ENCODE measurements at places on chromosomes 11 and 22. TPM values are rescaled to one million over a fixed set of nuclear protein-coding genes. Genes with fewer than 3 reads are reported as not detected.

GRCh38 chr11:18013790-18014507, 1.1 kb upstream of the SERGEF start:
- H3K27ac ChIP-seq = peak overlapping the region; percentile 86
- peak overlapping the region; percentile 57 for H3K4me3 ChIP-seq
- peaks cover 14% of the 10 kb centered on the region for H3K4me1 ChIP-seq
- H3K36me3 ChIP-seq = no peaks in the 10 kb centered on the region
- H3K27me3 ChIP-seq = no peaks in the 10 kb centered on the region

GRCh38 chr22:48178536-48178935, 1416.1 kb downstream of the TBC1D22A start:
- no peaks in the 10 kb centered on the region for H3K4me1 ChIP-seq
- H3K27ac ChIP-seq = no peak overlapping the region
- DNase-seq = peak; percentile 89
- no peak overlapping the region for H3K4me3 ChIP-seq

DNA sequence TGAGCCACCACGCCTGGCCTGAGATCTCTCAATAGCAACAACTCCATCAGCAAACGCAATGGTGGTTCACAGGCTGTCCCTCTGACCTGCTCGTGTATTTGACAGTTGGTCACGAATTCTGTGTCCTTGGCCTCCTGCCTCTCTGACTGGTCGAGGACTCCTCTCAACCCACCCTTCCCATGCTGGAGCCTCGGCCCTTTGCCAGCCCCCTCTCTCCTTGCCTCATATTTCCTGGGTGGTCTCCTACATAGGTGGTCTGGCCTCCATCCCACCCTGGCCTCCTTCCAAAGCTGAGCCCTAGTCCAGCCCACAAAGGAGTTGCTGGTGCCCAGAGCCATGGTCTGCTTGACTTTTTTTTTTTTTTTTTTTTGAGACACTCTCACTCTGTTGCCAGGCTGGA, 11.4 kb upstream of the A4GALT start:
- H3K4me1 ChIP-seq = peaks cover 6% of the 10 kb centered on the region
- DNase-seq = no peak
- no peaks in the 10 kb centered on the region for H3K27me3 ChIP-seq
- H3K4me3 ChIP-seq = no peak overlapping the region
- H3K27ac ChIP-seq = no peak overlapping the region

DNA sequence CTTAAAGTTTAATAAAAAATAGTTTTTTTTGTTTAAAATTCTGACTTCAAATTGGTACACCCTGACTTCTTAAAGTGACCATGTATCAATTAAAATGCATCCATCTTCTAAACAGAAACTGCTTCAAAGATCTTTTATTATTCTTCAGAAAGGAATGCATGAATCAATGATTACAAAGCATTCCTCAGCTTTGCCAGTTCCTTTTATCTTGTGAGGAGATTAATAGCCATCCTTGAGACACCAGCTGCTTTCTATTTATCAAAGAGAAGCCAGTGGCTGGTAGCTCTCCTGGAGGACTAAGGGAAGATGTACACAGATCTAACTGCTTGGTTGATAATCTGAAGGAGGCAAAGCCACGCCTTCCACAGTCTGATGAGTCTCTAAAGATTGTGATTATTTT, 2222.5 kb downstream of the LRRC4C start:
- DNase-seq = no peak
- no peaks in the 10 kb centered on the region for H3K27me3 ChIP-seq
- H3K36me3 ChIP-seq = no peaks in the 10 kb centered on the region
- no peak overlapping the region for H3K4me3 ChIP-seq
- H3K27ac ChIP-seq = no peak overlapping the region

GRCh38 chr11:2770761-2771301, 71.0 kb upstream of the KCNQ1OT1 start:
- H3K4me1 ChIP-seq = peaks cover 6% of the 10 kb centered on the region
- peak; percentile 79 for DNase-seq
- H3K4me3 ChIP-seq = no peak overlapping the region
- H3K36me3 ChIP-seq = no peaks in the 10 kb centered on the region
- H3K27me3 ChIP-seq = no peaks in the 10 kb centered on the region

DNA sequence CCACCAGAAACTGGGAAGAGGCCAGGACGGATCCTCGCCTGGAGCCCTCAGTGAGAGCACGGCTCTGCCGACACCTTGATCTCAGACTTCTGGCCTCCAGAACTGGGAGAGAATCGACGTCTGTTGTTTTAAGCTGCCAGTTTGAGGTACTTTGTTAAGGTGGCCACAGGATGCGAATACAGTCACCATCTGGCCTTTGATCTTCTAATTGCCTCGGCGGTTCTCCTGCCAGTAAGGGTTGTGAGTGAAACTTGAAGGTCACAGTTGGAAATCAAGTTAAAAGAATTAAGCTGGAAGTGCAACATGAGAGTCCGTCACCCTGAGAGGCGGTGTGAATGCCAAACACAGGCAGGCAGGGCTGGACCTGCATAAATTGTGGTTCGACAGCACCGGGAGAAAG, 27.9 kb downstream of the PARVB start:
- H3K4me3 ChIP-seq = no peak overlapping the region
- no peak for DNase-seq
- H3K4me1 ChIP-seq = peaks cover 30% of the 10 kb centered on the region
- no peaks in the 10 kb centered on the region for H3K27me3 ChIP-seq
- no peak overlapping the region for H3K27ac ChIP-seq

Gene MMP7
- total RNA-seq = 6.9 TPM

Gene SOX10
- total RNA-seq = 3.2 TPM

Gene PGA5
- not detected for total RNA-seq

Gene BDNF
- 0.25 TPM for total RNA-seq

Gene PLAAT5
- 0.74 TPM for total RNA-seq

Gene SLC25A18
- total RNA-seq = 5.9 TPM
